ENCODE measurements at places on chromosomes 2 and 18. TPM values are rescaled to one million over a fixed set of nuclear protein-coding genes. Genes with fewer than 3 reads are reported as not detected.
A peak's percentile ranks its signal among the peaks of the same experiment; 100 is the strongest.

DNA sequence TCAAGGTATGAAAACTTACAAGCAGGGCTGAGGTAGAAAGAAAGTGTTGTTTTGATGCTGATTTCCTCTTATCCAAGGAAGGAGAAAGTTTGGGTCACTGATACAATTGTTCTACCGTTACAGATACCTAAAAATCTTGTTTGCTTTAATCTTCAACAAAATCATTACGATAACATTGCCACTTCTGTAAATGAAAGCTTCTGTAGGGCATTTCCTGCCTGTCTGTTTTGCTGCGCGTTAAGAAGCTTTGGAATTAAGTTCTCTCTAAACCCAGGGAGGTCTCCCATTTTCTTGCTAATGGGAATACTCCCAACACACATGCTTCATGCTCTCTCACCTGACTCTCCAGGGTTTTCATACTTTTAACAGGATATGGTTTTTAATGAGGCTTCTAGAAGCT, 258.5 kb downstream of the PTGR3 start:
- DNase-seq, result no peak

GRCh38 chr18:79608535-79608934, 71.1 kb upstream of the CTDP1 start:
- no peak for DNase-seq

GRCh38 chr2:11998626-11999378, 252.4 kb downstream of the LPIN1 start:
- DNase-seq, result no peak

- DNase-seq, result no peak
These were observed 11.9 kb downstream of the NGEF start for GRCh38 chr2:233000886-233001750.

GRCh38 chr18:27404855-27405254, 219.7 kb upstream of the CHST9 start:
- DNase-seq, result no peak

GRCh38 chr2:104938231-104938941, 84.5 kb downstream of the POU3F3 start:
- no peak for DNase-seq

DNA sequence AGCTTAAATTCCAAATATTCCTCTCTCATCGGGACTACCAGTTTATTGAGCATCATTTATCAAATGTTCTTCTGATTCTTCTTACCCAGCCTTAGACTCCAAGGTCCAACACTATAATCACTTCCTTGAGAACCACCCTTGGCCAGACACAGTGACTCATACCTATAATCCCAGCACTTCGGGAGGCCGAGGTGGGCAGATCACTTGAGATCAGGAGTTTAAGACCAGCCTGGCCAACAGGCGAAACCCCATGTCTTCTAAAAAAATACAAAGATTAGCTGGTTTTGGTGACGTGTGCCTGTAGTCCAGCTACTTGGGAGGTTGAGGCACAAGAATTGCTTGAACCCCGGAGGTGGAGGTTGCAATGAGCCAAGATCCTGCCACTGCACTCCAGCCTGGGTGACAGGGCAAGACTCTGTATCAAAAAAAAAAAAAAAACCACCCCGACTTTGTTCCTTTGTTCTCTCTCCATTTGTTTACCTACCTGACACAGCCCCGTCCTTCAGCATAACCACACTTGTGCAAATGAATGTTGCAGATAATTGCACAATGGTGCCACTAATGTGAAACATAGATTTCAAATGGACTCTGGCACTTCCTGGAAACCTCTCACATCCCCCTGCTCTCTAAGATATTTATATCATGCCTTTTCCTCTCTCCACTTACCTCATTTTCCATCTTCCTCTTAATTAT, 38.9 kb upstream of the LPIN2 start:
- DNase-seq, result no peak

DNA sequence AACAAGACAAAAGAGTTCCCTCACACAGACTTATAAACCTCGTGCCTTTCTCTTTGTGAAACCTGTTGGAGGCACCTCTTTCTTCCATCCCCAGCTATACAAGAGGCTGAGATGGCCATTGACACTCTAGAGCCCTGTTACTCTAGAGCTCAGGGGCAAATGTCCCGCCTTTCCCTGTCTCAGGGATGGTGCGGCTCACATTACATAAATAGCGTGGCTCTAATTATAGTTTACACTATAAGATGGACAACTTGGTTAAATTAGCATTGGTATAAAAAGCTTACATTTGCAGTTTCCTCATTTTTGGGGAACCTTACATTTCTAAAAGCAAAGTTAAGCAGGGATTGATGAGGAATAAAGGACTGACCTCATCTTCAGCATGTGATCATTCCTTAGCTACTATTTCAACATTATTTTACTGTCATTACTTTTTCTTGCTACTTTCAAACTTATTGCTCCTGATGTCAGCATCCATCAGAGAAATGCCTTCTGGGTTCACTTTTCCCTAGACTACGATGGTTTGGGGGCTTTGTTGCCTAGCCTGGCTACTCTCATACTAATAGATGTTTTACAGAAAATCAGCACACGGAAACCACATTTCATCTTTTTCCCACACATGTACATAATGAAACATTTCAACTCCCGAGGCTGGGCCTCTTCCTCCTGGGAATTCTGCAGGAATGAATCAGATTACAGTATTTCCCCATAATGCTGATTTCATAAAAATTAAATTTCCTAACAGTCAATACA, 40.4 kb downstream of the FTCDNL1 start:
- DNase-seq, result no peak

- no peak for DNase-seq
These were observed 66.2 kb downstream of the MAIP1 start for GRCh38 chr2:200021449-200022114.

DNA sequence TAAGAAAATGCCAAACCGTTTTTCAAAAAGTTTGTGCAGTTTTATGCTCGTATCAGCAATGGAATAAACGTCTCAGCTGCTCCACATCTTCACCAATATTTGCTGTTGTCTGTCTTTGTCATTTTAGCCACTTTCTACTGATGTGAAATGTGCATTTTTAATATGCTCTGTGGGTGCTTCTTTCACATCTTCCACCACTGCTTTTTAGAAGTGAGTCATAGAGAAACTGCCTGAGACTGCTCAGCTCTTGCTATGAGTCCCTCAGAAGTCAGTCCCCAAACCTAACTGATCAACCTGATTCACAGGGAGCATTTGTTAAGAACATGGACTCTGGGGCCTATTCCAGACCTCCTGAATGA, 41.0 kb upstream of the EPC2 start:
- DNase-seq, result no peak

DNA sequence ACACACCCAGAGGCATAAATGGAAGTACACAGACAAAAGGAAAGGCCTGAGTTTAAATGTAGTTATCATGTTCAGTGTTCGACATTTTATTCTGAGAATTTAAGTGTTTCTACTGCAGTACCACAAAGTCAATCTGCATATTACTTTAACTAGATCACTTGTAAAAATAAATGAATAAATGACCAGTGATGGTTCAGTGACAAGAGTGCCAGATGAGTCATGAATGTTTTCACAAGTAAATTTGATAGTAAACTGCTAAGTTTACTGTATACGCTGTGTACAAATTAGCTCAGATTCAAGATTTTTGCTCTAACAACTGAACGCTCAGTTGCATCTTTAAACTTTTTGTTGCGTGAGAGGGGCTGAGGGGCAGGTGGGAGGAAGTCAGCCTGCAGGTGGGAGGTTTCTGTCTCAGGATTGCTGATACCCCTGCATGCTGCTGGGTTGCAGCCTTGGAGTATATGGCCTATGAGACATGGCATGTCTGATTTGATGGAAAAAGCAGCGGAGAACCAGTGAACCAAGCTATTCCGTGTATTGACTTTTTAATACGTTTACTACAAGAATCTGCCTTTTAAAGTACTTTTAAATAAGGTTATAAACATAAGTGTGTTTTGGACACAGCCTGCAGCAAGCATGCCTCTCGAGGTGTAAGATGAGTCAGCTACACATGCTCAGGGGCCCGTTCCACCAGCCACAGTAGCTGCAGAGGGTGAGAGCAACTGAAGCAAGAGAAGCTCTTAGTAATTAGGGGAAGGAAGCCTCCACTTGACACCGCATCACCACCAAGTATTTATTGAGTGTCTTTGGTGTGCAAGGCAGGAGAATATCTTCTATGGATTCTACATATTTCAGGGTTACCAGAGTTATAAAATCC, 245.1 kb downstream of the NEDD4L start:
- DNase-seq, result no peak

DNA sequence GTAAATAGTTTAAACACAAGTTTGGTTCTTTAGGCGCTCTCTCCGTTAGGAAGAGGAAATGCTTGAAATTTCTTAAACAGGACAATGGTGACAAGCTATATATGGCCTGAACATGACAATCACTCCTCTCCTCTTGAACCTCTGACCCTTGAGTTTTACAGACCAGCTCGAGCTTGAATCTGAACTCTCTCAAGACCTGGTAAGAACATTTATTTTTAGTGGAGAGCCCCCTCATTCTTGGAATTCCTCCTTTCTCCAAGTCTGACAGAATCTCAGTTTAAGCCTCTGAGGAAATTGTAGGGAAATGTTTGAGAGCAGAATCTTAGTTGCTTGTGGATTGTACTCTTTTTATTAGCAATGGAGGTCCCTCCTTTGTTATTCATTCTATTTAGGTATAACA, 1293.6 kb upstream of the ZEB2 start:
- DNase-seq, result no peak

GRCh38 chr2:98515250-98515991, 70.8 kb downstream of the INPP4A start:
- no peak for DNase-seq

DNA sequence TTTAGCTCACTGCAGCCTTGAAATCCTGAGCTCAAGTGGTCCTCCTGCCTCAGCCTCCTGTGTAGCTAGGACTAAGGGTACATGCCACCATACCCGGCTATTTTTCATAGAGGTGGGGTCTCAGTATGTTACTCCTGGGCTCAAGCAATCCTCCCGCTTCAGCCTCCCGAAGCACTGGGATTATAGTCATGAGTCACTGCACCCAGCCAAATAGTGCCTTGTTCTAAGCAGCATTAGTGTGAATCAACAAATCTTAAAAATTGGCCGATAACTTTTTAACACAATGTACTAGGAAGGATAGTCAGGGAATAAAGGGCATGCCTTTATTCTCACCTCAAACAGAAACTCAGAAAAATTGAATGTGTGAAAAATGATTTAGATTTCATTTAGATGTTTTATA, 51.6 kb downstream of the XRCC5 start:
- DNase-seq, result no peak

DNA sequence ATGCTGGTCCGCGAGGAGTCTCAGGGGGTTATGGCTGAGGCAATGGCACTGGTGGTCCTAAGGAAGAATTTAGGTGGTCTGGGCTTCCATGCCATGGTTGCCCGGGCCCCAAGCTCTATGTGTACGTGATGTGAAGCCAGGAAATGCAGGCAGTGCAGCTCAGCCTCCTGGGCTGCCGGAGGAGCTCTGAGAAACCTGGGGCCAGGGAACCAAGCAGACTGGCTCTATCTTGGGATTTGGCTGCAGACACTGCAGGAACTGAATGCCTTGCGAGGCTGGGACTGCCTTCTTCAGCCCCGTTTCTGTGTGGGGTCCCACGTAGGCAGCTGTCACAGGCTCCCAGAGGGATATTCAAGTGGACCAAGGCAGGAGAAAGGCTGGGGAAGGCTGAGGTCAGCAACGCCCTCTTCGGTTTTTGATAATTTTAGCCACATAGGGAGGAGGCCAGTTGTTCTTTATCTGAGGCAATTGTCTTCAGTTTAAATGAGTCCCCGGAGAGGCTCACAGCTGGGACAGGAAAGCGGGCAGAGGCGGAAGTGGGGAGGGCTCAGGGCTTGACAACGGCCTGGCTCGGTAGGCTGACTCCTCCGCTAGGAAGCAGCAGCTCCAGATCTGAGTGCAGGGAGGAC, 77.7 kb downstream of the RHOB start:
- no peak for DNase-seq

- DNase-seq, result no peak
These were observed 49.7 kb downstream of the BABAM2 start for GRCh38 chr2:27940090-27940671.

DNA sequence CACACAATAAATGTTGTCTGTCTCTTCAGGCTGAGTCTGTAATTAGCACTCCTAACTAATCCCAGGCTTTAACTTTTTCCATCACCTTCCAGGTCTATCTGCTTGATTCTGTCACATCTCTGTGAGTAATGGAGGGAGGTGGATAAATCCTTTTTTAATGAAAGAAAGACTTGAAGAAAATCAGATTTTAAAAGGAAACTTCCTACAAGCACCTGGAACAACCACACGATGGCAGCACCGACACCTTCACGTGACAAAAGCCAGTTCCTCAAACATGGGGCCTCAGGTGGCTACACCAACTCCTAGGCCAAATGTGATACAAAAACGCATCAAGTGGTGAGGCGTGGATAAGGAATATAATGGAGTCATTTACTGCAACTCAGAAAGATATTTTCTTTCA, 41.8 kb downstream of the TGFBRAP1 start:
- DNase-seq, result peak; percentile 11

DNA sequence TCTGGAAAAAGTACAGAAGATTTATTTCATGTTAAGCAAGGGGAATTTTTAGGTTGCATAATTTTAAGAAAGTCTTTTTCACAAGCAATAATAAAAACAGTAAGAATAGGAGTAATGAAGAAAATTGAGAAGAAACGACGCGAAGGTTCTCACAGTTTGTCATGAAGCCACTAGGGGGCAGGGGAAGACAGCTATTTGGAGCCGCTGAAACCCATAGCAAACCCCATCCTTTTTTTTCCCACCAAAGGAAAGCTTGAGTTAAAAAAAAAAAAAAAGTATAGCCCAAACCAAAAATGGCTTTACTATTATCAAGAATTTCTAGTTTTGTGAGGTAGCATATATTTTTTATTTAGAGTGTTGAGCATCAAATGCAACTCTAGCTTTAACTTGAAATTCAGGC, 300.9 kb downstream of the PHLPP1 start:
- DNase-seq, result peak; percentile 70

GRCh38 chr2:133167223-133167622, 401.0 kb downstream of the NCKAP5 start:
- DNase-seq, result no peak

- no peak for DNase-seq
These were observed 32.8 kb downstream of the AOX1 start for GRCh38 chr2:200618590-200619021.

GRCh38 chr2:240836781-240837467, 16.9 kb upstream of the KIF1A start:
- DNase-seq, result no peak

GRCh38 chr18:75067996-75068645, 140.8 kb downstream of the PTGR3 start:
- no peak for DNase-seq

DNA sequence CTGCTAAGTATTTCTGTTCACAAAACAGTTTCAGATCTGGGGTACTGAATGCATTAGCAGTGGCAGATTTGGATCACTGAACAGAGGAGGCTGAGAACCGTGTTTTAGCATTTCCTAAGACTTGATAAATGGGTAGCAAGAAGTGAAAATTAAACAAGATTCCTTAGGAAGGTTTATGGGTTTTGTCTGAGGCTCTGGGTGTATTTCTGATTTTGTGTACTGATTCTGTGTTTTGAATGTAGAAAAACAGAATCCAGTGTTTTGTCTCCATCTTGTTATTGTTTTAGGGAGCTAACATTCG, 1.4 kb downstream of the FAM117B start:
- no peak for DNase-seq

The NR4A2 gene
- 0.45 TPM for total RNA-seq

The MPP4 gene
- total RNA-seq, result 0.45 TPM

The CD8B gene
- 0.27 TPM for total RNA-seq

The DOK6 gene
- 39.6 TPM for total RNA-seq

The DAW1 gene
- total RNA-seq, result 2.8 TPM

The CELF4 gene
- total RNA-seq, result 62.9 TPM

The OBSL1 gene
- total RNA-seq, result 43.1 TPM

The TSPYL6 gene
- 0.18 TPM for total RNA-seq

The FAM124B gene
- total RNA-seq, result 5.2 TPM

The CEBPZOS gene
- total RNA-seq, result 23.5 TPM

The SEMA4F gene
- 11.2 TPM for total RNA-seq

The SYT4 gene
- total RNA-seq, result 121 TPM

The GAREM1 gene
- 12.9 TPM for total RNA-seq

The ACVR1C gene
- 0.45 TPM for total RNA-seq

The NEU2 gene
- total RNA-seq, result not detected

Measured in cerebellum (tissue), 4 donors.